ENCODE measurements at places on chromosomes 13 and 19. TPM values are rescaled to one million over a fixed set of nuclear protein-coding genes. Genes with fewer than 3 reads are reported as not detected.

The USF2 gene
- 111 TPM for total RNA-seq

The S1PR2 gene
- 25.2 TPM for total RNA-seq

The FCAR gene
- 6.3 TPM for total RNA-seq

The CRX gene
- total RNA-seq: not detected

The IZUMO2 gene
- not detected for total RNA-seq

All from esophagus muscularis mucosa (tissue), 4 donors.